ENCODE measurements at places on chromosomes 4 and X.

DNA sequence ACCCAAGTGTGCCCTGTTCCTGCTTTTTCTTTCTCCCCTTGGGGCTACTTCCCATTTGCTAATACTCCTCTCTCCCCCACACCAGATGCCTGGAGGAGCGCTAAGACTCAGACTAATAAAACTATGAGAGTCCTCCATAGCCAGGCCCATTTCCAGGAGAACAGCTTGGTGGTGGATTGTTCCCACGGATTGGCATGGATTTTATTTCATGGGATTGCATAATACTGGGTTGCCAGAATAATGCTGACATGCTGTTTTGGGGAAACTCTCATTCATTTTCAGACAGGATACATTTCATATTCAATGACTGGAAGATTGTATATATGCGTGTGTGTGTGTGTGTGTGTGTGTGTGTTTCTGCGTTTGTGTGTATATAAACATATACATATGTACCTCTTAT is 447.5 kb upstream of the PITX2 start:
- no peak for DNase-seq

DNA sequence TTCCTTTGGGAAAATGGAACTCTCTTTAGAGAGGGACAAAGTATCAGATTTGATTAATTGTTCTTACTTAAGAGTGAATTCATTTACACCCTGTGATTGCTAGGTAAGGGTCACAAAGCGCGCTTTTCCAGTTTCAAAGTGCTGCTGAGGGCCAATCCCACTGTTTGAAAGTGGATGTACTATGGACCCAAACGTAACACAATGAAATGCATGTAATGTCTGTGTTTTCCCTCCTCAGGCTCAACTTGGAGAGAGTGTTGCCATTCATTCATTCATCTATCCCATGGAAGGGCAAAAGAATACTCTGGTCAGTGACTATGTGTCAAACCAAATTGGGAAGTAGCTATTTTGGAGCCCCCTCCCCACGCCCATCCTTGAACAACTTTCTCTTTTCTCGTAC is 16.1 kb downstream of the IGSF1 start:
- DNase-seq = no peak

GRCh38 chr4:98546910-98547594 is 111.4 kb downstream of the TSPAN5 start:
- no peak for DNase-seq

DNA sequence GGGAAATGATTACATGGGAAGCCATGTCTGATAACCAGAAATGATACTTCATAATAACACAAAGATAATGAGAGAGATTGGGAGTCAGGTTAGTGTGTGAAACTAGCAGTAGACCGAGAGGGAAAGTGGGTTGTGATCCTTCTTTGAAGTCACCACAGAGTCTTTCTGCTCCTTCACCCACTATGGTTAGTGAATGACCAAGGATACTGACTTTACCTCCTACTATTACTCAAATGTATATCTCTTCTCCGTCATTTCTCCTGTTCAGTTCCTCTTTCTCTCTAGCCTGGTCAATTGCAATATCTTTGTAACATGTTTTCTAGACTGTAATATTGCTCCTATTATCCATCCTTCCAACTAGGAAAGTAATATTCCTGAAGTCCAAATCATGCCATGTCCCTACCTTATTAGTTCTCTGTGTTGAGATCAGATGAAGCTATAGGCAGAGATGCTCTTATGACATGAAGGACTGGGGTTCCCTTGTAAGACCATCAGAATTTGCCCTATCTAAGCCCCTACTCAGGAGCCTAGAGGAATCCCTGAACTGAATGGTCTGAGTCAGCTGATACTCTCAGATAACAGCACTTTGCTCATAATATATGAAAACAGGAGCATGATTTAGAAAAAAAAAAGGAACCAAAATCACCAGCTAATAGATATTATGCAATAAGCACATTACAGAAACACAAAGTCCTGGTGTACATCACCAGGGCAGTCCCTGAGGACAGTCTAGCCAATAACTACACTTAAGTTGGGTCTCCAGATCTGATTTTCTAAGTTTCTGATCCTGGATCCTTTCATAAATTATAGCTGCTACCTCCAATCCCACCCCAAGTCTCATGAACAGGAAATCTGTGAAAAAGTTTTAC is 81.2 kb downstream of the SHROOM3 start:
- DNase-seq = no peak

GRCh38 chr4:148025981-148026380 is 294.1 kb downstream of the ARHGAP10 start:
- DNase-seq = no peak

GRCh38 chrX:24515447-24515846 is 50.4 kb downstream of the PDK3 start:
- no peak for DNase-seq

- no peak for DNase-seq
Observed at GRCh38 chrX:39907964-39908661, 189.6 kb downstream of the BCOR start.

GRCh38 chrX:10401239-10401638 is 219.1 kb downstream of the MID1 start:
- no peak for DNase-seq

DNA sequence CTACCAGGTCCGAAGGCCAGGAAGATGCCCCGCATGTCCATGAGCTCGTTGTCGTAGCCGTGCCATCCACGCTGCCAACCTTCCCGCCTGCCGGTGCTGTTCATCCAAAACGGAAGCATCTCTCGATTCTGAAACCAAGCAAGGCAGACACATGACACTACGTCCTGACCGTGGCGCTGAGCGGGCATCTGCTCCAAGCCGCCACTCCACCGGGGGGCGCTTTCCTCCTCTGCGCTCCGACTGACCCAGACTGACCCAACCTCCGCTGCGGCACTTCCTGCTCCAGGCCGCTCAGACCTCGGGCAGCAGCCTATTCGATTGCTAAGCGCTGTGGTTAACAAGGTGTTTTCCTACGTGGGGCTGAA is 120.5 kb downstream of the ENPP6 start:
- no peak for DNase-seq

GRCh38 chr4:145820407-145820806 is 118.2 kb downstream of the ZNF827 start:
- DNase-seq = no peak

- no peak for DNase-seq
Observed at GRCh38 chrX:153524234-153524633, 6.8 kb downstream of the ATP2B3 start.

DNA sequence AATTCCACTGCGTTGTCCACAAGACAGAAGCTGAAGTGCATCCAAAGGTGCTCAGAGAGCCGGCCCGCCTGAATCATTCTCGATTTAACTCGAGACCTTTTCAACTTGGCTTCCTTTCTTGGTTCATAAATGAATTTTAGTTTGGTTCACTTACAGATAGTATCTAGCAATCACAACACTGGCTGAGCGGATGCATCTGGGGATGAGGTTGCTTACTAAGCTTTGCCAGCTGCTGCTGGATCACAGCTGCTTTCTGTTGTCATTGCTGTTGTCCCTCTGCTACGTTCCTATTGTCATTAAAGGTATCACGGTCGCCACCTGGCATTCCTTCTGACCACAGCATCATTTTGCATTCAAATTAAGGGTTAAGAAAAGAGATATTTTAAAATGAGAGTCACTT is 115.5 kb downstream of the NFKB1 start:
- DNase-seq = no peak

DNA sequence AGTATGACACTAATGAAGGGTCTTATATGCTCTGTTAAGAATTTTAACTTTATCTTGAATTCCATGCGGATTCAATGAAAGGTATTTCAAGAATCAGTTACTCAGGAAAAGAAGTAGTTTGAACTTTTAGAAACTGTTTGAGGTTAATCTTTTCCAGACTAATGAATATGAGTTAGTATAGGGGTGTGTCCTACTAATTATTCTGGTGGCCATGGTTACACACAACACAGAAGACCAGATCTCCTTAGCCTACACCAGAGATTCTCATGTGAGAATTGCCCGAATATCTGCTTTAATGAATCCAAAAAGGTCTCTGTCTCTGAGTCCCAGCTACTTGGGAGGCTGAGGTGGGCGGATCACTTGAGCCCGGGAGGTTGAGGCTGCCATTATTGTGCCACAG is 100.4 kb downstream of the MMRN1 start:
- DNase-seq = no peak

DNA sequence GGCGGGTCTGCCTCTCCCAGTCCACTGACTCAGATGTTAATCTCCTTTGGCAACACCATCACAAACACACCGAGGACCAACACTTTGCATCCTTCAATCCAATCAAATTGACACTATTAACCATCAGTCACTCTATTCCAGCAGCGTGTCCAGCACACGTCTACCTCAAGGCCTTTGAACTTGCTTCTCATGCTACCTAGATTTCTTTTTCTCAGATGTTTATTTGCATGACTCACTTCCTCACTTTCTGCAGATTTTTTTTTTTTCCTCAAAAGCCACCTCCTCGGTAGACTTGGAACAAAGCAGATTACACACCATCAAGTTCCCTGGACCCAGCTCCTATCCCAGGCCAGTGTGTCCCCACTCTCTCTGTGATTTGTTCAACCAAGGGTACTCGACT is 49.5 kb downstream of the SUPT20HL2 start:
- no peak for DNase-seq

GRCh38 chrX:2385224-2385623 is 115.6 kb downstream of the DHRSX start:
- DNase-seq = no peak

GRCh38 chr4:28062562-28062961 is 1201.9 kb downstream of the STIM2 start:
- DNase-seq = no peak

GRCh38 chr4:139918591-139918990 is 235.4 kb downstream of the MAML3 start:
- DNase-seq = no peak

DNA sequence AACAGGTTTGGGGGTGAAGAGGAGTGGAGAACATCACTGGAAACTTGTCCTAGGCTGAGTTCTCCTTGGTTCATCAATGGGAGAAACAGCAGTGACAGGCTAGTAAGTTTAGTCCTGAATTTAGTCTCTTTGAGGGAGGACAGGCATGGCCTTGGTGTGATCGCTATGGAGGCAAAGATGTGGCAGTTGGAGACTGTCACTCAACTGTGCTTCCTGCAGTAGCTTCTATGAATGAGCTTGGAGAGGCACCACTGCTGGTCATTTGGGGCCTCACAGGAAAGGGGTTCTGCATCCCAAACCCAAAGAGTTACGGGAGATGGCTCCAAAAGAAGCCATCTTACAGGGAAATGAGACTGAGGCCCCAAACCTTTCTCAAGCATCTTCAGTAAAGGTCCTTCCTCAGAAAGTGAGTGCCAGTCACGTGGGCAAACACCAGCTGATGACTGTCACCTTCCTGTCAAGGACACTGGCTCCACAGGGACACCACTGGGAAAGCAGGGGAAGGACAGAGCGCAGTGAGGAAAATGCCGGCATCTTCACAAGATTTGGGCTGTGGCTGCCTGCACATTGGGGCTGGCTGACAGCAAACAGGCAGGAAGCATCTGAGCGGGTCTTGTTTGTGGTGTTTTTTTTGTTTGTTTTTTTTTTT is 7.2 kb downstream of the MRFAP1 start:
- DNase-seq = no peak

- no peak for DNase-seq
Observed at GRCh38 chrX:93985344-93986307, 311.6 kb downstream of the FAM133A start.

GRCh38 chrX:7169627-7170026 is 21.7 kb upstream of the PUDP start:
- DNase-seq = no peak

DNA sequence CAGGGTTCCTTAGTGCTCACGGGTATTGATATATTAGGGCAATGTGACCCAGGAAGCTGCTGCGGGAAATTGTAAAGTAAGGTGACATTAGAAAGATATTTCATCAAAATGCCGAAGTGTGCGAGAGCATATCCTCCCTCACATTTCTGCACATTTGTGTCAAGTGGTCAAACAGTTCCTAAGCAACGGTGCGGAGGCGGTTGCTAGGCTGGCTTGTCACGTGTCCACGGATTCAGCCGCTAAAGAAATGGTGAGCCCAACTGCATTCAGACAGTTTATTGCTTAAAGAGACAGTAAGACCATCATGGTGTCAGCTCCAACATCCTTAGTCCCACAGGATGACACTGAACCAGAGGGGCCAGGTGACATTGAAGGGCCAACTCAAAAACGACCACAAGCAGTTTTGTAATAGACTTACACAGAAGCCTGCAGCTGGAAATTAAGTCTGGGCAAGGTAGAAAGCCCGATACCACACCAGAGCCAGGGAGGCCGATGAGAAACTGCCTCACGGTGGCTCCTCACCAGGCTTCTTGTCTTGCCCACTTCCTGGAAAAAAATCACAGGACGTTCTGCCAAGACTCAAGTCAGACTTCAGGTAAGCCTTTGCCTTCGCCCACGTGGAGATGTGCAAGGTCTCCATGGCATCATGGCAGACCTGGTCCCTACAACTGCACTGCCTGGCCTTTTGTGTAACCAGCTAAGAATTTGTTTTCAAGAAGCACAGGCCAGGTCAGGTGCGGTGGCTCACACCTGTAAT is 50.4 kb downstream of the USP11 start:
- DNase-seq = peak; percentile 60

GRCh38 chr4:626201-627091 is 1.1 kb downstream of the PDE6B start:
- no peak for DNase-seq

DNA sequence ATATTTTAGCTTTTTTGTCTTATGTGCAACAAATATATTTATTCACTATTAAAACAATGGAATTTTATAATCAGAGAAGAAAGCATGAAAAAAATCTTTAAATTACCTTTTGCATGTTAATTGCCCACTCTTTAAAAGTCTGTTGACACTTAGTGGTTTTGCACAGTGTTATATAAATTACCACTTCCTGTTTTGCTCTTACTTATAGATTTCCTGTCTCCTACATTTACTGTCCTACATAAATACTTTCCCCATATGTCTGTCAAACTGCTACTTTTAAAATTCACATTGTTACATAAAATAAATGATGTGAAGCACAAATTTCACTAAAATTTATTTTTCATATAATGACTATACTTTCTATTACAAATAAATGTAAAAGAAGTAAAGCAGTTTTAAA is 161.1 kb upstream of the NDST4 start:
- no peak for DNase-seq

- DNase-seq = no peak
Observed at GRCh38 chrX:126655061-126655460, 102.4 kb upstream of the DCAF12L1 start.

DNA sequence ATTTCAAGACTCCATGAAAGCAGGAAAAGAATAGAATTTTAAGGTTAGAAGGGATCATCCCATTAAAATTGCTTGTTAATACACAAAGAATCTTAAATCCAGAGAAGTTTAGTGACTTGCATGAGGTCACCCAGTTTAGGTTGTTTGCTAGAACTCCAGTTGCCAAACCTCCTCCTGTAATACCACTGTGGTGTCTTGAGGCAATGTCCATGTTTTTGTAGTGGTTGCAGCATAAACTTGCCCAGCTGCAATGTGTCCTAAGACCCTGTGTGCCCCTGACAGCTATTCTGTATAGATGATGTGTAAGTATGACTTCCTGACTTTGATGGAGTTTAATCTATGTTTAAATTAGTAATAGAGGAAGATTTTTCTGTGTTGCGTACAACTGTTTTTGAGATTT is 6.3 kb downstream of the SFRP2 start:
- DNase-seq = no peak

GRCh38 chr4:110781944-110782343 is 159.1 kb upstream of the PITX2 start:
- DNase-seq = no peak

GRCh38 chr4:53490161-53490956 is 100.9 kb downstream of the LNX1 start:
- no peak for DNase-seq

GRCh38 chr4:25489253-25489797 is 112.3 kb downstream of the ANAPC4 start:
- no peak for DNase-seq

GRCh38 chr4:87469390-87469789 is 47.0 kb downstream of the NUDT9 start:
- no peak for DNase-seq

Data from NCI-H1092 (cell line).